Tibial artery (tissue), 4 donors: ENCODE measurements at places on chromosomes 7 and 10.

- H3K4me1 ChIP-seq = no peaks in the 10 kb centered on the region
- H3K36me3 ChIP-seq = peaks cover 6% of the 10 kb centered on the region
- no peak overlapping the region for H3K27ac ChIP-seq
- H3K27me3 ChIP-seq = peaks cover 11% of the 10 kb centered on the region
- H3K4me3 ChIP-seq = peak overlapping the region; percentile 29
Measured at GRCh38 chr10:101569622-101570427, 18.2 kb downstream of the POLL start.

DNA sequence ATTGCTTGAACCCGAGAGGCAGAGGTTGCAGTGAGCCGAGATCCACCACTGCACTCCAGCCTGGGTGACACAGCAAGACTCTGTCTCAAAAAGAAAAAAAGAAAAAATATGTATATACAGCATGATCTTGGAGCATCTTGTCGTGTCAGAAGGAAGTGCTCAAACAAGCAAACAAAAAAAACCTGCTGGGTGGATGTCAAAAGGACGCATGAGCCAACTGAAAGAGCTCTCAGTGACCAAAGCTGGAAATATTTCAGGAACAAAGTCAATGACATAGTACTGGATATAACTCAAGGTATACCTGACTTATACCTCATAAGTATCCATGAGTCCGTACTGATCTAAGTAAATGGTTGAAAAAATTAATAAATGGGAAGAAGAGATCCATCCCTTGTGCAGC is 94.6 kb upstream of the ANLN start:
- H3K4me3 ChIP-seq = no peak overlapping the region
- peaks cover 19% of the 10 kb centered on the region for H3K4me1 ChIP-seq
- no peak for DNase-seq
- H3K27me3 ChIP-seq = no peaks in the 10 kb centered on the region
- no peak overlapping the region for H3K27ac ChIP-seq
- H3K36me3 ChIP-seq = no peaks in the 10 kb centered on the region

GRCh38 chr7:3117081-3117480 is 73.4 kb upstream of the CARD11 start:
- H3K27ac ChIP-seq = no peak overlapping the region
- no peak overlapping the region for H3K4me3 ChIP-seq
- H3K36me3 ChIP-seq = no peaks in the 10 kb centered on the region
- no peaks in the 10 kb centered on the region for H3K27me3 ChIP-seq
- no peak for DNase-seq

- H3K27ac ChIP-seq = peak overlapping the region; percentile 70
- no peaks in the 10 kb centered on the region for H3K36me3 ChIP-seq
- no peak overlapping the region for H3K4me3 ChIP-seq
- peaks cover 26% of the 10 kb centered on the region for H3K4me1 ChIP-seq
- DNase-seq = peak; percentile 37
- no peaks in the 10 kb centered on the region for H3K27me3 ChIP-seq
Measured at GRCh38 chr10:31622978-31623377, 304.0 kb downstream of the ZEB1 start.

DNA sequence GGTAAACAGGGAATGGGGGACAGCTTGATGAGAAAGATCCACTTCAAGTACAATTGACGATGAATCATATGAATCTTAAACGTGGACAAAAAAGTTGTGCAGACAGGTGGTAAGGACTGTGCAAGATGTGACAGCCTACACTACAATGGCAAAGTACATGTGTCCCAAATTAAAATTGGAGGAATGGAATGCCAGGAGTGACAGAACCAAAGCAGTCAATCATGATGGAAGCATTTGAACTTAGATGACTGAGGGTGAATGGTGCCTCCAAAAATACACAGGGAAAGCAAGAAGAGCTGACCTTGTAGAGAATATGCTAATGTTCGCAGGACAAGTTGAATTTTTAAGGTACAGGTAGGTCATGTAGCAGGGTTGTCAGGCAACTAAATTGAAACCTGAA is 150.3 kb upstream of the WNT16 start:
- no peaks in the 10 kb centered on the region for H3K36me3 ChIP-seq
- H3K4me1 ChIP-seq = no peaks in the 10 kb centered on the region
- no peak overlapping the region for H3K4me3 ChIP-seq
- no peaks in the 10 kb centered on the region for H3K27me3 ChIP-seq
- H3K27ac ChIP-seq = no peak overlapping the region

- H3K27me3 ChIP-seq = no peaks in the 10 kb centered on the region
- H3K36me3 ChIP-seq = no peaks in the 10 kb centered on the region
- DNase-seq = no peak
Measured at GRCh38 chr10:60139798-60140566, 233.6 kb upstream of the CCDC6 start.

DNA sequence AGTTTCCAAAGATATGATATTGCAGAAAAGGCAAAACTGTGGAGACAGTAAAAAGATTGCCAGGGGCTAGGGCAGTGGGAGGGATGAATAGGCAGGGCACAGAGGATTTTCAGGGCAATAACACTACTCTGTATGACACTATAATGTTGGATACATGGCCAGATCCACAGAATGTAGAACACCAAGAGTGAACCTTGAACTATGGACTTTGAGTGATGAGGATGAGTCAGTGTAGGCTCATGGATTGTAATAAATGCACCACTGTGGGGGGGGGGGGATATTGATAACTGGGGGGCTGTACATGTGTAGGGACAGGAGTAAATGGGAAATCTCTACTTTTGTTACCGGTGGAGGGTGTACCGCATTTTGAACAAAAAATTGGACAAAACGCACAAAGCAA is 77.4 kb downstream of the ALOX5 start:
- H3K36me3 ChIP-seq = peaks cover 11% of the 10 kb centered on the region
- no peak overlapping the region for H3K4me3 ChIP-seq
- no peak for DNase-seq
- H3K4me1 ChIP-seq = no peaks in the 10 kb centered on the region
- H3K27me3 ChIP-seq = no peaks in the 10 kb centered on the region
- H3K27ac ChIP-seq = no peak overlapping the region

DNA sequence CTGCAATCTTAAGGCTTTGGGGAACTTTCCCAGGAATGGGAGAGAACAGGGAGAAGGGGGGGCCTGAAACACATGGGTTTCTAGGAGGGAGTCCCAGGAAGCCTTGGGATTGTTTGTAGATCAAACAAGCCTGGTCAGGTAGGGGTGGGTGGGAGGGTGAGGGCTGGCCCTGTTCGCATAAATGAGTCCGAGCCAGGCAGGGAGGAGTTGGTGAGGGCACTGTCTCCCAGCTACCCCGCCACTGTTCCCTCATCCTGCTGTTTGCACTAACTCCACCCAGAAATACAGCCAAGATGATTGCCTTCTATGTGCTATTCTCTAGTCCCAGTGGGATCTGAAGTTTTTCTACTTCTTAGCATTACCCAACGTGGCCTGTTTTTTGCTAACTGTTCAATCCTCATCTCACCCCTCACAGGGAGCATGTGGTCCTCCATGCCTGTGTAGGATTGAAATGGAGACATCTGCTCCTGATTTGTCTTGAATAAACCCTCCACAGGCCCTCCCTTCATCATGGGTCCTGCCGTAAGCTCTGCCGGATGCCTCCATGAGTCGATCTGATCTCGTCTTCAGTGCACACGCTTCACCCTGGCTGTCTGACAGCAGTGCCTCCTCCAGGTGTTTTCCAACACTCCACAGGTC is 257.0 kb downstream of the COBL start:
- no peaks in the 10 kb centered on the region for H3K36me3 ChIP-seq
- H3K27me3 ChIP-seq = no peaks in the 10 kb centered on the region
- H3K4me1 ChIP-seq = no peaks in the 10 kb centered on the region
- no peak for DNase-seq

DNA sequence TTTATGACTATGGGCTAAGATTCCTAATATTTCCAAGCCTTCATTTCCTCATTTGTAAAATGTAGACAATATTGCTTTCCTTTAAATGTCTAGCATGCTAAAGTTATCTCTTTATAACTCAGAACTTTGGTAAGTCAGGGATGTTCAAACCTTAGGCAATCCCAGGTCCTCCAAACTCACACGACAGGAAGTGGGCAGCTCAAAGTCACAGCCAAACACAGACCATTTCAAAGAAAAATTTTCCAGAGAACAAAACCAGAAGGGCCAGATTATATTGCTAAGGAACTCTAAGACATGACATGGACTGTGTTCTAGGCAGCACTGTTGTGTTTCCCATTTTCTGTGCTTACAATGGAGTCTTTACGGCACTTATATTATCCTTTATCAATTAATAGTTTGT is 87.8 kb upstream of the DYNC1I1 start:
- no peaks in the 10 kb centered on the region for H3K27me3 ChIP-seq
- no peaks in the 10 kb centered on the region for H3K36me3 ChIP-seq
- no peaks in the 10 kb centered on the region for H3K4me1 ChIP-seq
- H3K27ac ChIP-seq = no peak overlapping the region

DNA sequence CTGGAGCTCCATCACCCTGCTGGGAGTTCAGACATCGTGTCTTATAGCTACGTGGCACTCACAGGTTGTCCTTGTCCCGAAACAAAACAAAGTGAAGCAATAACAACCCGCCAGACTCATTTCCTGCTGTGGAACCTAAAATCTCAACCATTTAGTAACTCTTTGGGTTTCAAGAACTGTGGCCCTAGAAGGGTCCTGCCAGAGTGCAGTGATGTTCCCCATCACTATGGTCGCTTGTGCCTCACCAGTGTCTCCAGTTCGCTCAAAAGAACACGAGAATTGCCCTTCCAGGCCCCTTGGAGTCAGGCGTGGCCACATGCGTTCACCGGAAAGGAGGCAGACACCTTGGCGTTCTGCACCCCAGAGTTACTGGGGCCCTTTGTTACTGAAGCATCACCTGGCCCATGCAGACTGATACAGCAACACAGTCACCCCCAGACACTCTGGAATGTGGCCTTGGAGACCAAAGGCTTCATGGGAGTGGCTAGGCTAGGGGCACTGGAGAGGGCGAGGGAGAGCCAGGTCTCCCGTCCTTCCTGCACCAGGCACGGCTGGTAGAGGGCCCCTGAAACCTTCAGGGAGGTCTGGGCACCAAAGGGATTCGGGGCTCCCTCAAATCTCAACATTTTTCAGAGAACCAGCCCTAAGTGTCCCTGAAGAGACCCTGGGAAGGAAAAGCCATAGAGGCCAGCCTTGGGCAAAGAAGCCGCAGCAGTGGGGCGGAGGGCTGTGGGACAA is 908 bp downstream of the CRYGN start:
- H3K27me3 ChIP-seq = no peaks in the 10 kb centered on the region
- peak overlapping the region; percentile 83 for H3K27ac ChIP-seq
- H3K36me3 ChIP-seq = no peaks in the 10 kb centered on the region
- H3K4me3 ChIP-seq = no peak overlapping the region

- no peaks in the 10 kb centered on the region for H3K4me1 ChIP-seq
- no peak overlapping the region for H3K4me3 ChIP-seq
- DNase-seq = no peak
- H3K27me3 ChIP-seq = no peaks in the 10 kb centered on the region
- no peaks in the 10 kb centered on the region for H3K36me3 ChIP-seq
Measured at GRCh38 chr10:70621503-70622078, 19.1 kb upstream of the PRF1 start.

DNA sequence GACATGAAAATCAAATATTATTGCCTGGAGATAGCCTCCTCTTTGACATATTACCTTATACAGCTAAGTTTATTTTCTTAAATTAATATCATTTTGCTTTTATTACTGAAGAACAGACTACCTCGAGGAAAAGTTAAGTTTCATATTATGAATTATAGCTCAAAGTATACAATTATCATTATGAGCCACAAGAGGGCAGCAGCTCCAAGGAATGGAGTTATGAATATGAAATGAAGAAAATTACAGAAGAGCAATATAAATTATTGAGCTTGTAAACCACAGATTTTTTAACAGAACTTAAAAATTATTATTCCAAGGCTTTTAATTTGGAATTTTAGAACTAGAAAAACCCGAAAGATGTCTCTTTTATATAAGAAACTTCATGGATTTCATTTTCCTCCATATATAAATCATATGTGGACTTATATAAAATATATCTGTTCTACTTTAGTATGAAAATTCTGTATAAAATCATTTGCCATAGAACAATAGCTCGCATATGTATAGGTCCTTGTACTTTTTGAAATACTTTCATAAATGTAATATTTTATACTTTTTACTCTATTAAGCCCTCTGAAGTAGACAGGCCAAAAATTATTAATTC is 40.1 kb downstream of the IQUB start:
- no peak for DNase-seq
- no peaks in the 10 kb centered on the region for H3K36me3 ChIP-seq
- H3K4me1 ChIP-seq = no peaks in the 10 kb centered on the region
- no peak overlapping the region for H3K27ac ChIP-seq
- H3K4me3 ChIP-seq = no peak overlapping the region

- H3K27ac ChIP-seq = no peak overlapping the region
- no peak for DNase-seq
- H3K4me1 ChIP-seq = peaks cover 20% of the 10 kb centered on the region
- no peaks in the 10 kb centered on the region for H3K27me3 ChIP-seq
Measured at GRCh38 chr7:139660317-139661042, 117.3 kb downstream of the HIPK2 start.

- DNase-seq = no peak
- no peak overlapping the region for H3K27ac ChIP-seq
- H3K36me3 ChIP-seq = no peaks in the 10 kb centered on the region
- no peaks in the 10 kb centered on the region for H3K27me3 ChIP-seq
- H3K4me3 ChIP-seq = no peak overlapping the region
Measured at GRCh38 chr7:85734823-85735222, 548.0 kb upstream of the SEMA3D start.

DNA sequence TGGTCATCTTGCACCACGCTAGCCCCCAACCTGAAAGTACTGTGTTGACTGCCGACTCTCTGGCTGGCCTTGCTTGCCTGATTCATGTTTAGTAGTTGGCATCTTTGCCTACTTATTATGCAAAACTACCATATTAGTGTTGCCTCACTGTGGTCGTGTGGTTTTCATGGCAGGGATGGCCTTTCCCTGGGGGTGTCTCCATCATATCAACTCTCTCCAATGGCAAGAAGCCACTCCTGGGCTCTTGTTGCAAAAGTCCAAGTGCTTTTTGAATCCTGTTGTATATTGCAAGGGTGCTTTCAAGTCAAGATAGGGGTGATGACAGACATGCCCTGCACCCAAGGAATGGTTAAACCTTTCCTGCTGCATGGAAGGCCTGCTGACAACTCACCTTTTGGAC is 39.4 kb downstream of the ABLIM1 start:
- H3K4me1 ChIP-seq = peaks cover 13% of the 10 kb centered on the region
- H3K36me3 ChIP-seq = no peaks in the 10 kb centered on the region
- H3K27ac ChIP-seq = no peak overlapping the region
- no peak overlapping the region for H3K4me3 ChIP-seq

GRCh38 chr7:105452085-105452484 is 63.4 kb upstream of the SRPK2 start:
- no peaks in the 10 kb centered on the region for H3K4me1 ChIP-seq
- DNase-seq = no peak
- no peak overlapping the region for H3K27ac ChIP-seq
- no peak overlapping the region for H3K4me3 ChIP-seq
- no peaks in the 10 kb centered on the region for H3K27me3 ChIP-seq
- peaks cover 3% of the 10 kb centered on the region for H3K36me3 ChIP-seq

GRCh38 chr10:58970160-58970915 is 206.1 kb upstream of the PHYHIPL start:
- H3K36me3 ChIP-seq = no peaks in the 10 kb centered on the region
- DNase-seq = no peak
- H3K4me3 ChIP-seq = no peak overlapping the region
- no peak overlapping the region for H3K27ac ChIP-seq

- H3K27ac ChIP-seq = no peak overlapping the region
- H3K27me3 ChIP-seq = peaks cover 3% of the 10 kb centered on the region
- H3K4me1 ChIP-seq = peaks cover 25% of the 10 kb centered on the region
- no peak for DNase-seq
Measured at GRCh38 chr7:155464948-155465739, 7.2 kb downstream of the EN2 start.
